GM23248 (cell line): ENCODE measurements at places on chromosomes 1 and 21.

- no peak for DNase-seq
These were observed 22.8 kb downstream of the AKT3 start for GRCh38 chr1:243827206-243827605.

DNA sequence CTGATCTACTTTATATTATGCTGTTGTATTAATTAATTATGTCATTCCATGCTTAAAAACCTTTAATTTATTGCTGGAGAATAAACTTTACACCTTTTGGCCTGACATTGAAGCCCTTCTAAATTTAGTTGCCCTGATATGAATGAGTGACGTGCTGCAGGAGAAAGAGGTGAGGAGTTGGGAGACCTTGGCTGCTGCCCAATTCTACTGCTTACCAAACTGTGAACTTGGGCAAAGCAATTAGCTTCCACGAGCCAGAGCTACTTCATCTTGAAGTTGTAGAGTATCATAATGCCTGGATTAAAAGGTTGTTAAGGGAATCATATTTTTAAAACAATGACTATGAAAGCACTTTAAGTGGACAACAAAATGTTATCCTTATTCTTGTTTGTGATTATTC, 126.8 kb upstream of the DEPDC1 start:
- no peak for DNase-seq

DNA sequence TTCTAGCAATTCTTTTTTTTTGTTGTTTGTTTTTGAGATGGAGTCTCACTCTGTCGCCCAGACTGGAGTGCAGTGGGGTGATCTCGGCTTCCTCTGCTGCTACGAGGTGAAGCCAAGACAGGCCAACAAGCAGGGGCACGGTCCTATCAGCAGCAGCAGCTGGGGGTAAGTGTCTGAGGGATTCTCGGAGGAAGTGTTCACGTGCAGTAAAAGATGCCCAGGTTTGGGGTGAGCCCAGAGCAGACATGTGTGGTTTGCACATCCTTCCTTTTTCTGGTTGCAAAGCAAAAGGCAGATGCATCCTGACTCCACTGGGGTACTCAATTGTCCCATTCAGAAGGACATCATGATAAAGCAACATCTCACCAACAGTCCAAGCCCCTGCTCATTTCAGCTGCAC, 27.7 kb downstream of the PIGP start:
- DNase-seq = no peak

DNA sequence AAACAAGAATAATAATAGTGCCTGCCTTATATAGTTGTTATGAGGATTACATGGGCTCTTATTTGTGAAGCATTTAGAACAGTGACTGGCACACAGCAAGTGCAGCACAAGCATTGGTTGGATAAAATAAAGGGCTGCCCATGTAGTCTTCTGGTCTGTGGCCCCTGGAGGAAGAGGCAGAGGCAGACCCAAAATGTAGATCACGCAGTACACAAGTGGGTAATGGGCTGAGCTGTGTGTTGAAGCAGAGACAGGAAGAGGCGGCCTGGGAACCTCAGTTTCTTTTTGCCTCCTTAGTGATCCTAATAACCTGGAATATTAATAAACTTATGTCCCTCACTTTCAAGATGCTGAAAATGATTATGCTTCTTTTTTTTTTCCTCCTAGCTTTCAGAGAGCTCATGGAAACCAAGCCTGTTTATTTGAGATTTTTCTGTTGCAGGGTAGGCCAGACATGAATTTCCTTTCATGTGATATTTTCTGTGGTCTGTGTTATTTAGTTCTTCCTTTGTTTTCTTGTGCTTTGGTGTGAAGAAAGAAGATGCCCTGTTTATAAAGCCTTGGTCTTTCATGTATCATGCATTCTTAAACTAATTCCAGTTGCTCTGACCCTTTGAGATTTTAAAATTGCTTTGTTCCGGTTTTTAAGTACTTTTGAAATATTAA, 42.5 kb downstream of the LRRC8D start:
- no peak for DNase-seq

GRCh38 chr1:209659909-209660308, 7.7 kb upstream of the LAMB3 start:
- no peak for DNase-seq

GRCh38 chr1:228274452-228275178, 66.8 kb downstream of the OBSCN start:
- DNase-seq = no peak

DNA sequence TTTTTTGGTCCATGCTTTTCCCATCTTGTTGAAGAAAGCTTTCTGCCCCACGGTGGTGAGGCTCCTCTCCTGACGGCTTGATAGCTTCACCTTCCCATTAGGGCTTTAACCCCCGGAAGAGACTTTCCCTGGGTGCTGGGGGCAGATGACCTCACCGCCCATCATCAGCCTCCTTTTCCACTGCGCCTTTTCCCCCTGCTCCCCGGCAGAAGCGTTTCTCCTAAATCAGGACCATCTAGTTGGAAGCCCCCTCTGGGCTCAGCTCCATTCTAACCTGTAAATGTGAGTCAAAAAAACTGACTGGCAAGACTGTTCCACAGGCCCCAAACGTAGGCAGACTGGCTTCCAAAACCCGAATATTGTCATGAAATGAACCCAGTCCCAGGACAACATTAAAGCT, 6.7 kb downstream of the POFUT2 start:
- no peak for DNase-seq

DNA sequence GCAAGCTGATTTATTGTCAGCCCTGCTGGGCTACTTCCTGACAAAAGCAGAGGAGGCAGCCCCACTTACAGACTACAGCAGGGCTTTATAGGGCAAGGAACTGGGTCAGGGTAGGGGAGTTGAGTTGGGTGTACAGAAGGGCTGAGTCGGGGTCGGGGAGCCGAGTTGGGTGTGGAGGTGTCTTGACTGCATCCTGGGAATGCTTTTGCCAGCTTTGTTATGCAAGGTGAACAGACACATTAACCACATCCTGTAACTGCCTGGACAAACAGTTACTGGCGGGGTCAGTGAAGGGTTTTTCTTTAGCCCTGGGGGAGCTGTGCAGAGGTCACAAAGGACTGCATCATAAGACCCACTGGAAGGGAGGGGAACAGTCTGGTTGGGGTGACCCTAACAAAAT, 39.1 kb upstream of the GBP5 start:
- no peak for DNase-seq

DNA sequence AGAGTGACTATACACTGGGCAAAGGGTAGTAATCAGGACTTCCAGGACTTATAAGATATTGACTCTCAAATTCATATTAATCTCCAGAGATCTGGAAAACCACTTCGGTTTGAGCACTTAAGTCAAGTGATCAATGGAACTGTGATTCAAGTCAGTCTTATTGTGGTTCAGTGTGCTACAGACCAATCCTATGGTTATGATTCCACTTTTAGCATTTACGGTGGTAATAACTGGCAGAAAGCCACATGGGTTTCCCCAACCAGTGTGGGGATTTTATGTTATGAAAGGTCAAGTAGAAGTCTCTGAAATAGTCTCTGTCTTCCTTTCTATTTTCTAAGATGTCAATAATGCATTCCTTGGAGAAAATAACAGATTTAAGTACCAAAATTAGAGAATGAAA, 151.3 kb upstream of the NEGR1 start:
- DNase-seq = no peak

GRCh38 chr21:34836933-34837505, 168.2 kb downstream of the CLIC6 start:
- peak; percentile 53 for DNase-seq

- no peak for DNase-seq
These were observed 62.6 kb downstream of the KIF21B start for GRCh38 chr1:200960948-200961340.

DNA sequence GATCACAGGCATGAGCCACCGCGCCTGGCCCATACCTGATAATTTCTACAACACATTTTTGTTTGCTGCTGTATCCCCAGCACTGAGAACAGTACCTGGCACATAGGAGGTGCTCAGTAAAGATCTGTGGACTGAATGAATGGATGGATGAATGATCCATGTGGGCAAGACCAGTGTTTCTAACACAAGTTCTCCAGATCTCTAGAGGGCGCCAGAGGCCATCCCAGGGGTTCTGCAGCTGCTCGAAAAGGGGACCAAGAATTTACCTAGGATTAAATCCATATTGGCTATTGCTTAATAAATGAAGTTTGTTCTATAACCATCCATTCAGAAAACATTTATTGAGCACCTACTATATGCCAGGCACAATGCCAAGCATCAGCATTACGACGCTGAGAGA, 167.7 kb downstream of the ACTL8 start:
- peak; percentile 62 for DNase-seq

DNA sequence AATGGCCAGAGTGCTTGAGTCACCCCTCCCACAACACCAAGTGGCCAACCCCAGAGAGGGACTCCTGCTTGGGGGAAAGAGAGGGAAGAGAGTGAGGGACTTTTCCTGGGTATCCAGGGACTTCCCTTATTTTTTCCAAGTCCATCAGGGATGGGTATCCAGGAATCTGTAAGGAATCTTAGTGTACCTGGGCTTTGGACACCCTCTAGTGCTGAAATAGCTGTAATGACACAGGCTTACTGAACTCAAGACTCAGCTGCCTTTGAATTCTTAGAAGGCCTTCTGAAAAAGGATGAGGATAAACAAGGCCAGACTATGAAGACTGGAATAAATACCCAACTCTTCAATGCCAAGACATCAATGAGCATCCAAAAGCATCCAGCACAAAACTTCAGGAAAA, 12.0 kb downstream of the TSHB start:
- DNase-seq = peak; percentile 42

DNA sequence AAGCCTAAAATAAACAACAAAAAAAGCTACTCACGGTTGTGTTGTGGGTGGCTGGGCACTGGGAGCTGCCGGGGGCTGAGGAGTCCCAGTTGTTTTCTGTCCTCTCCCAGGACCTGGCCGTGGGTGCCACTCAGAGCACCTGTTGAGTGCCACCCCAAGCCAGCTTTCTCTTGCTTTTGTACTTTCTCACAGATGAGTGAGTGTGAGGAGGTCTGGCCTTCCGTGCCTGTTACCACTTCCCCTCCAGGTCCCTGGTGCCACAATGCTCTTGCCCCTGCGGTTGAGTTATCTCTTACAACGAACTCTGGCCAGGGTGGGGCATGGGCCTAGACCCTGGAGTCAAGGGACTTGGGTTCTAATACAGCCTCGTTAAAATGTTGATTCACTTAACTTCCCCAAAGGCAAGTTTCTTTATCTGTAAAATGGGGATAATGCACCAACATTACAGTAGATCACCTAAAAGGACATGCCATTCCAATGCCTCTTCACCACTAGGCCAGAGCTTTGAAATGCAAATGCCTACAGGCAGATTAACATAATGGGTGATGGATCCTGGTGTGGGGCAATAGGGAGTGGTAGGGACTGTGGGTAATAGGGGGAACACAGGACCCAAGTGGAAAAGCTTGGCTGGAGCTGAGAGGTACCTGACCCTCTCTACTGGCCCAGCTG, at the start of gene CNR2:
CNR2 (minus strand) TSS at position 151 of the 669 bp plus-strand sequence. CDS start 37,745 bp downstream, outside the sequence.
- DNase-seq = no peak
